ENCODE measurements at places on chromosomes 12 and 14.

- DNase-seq = no peak
These were observed 1.2 kb upstream of the LRP1-AS start for GRCh38 chr12:57148469-57149244.

GRCh38 chr14:94989946-94990345 lies 167.4 kb downstream of the DICER1 start:
- no peak for DNase-seq

GRCh38 chr12:89084751-89085150 lies 267.6 kb downstream of the DUSP6 start:
- no peak for DNase-seq

DNA sequence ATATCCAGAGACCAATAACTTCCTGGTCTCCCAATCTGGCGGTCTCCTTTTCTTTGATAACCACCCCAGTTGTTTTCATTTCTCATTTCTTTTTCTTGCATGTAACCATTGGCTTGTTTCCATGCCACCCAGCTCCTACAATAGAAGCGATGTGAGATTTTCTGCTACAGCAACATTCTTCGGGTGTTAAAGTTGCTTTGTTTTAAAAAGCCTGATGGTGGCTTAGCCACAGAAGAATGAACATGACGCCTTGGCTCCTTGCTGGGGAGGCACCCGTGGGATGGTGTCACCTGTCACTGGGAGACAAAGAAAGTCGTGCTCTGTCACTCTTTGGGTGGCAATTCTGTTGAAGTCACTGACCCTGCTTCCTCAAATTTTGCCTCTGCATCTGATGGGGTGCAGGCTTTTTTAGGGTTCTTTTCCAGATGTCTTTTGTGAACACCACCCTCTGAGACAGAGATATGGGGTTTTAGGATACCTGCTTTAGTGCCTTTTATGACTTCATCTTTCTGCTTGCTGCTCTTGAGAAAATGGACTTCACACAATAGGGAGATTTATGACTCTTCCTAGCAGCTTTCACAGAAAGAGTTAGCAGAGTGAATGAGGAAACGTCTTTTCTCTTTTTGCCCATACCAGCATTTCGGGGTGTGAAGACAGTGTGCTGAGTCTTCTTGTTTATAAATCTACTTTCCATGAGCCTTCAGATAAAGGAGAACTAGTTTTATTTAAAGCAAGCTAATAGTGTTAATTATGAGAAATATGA lies 265.3 kb upstream of the TBX3 start:
- no peak for DNase-seq

GRCh38 chr12:45446013-45446412 lies 230.1 kb downstream of the ANO6 start:
- no peak for DNase-seq

- DNase-seq = no peak
These were observed 420.9 kb upstream of the ATP2B1 start for GRCh38 chr12:90129366-90130030.

DNA sequence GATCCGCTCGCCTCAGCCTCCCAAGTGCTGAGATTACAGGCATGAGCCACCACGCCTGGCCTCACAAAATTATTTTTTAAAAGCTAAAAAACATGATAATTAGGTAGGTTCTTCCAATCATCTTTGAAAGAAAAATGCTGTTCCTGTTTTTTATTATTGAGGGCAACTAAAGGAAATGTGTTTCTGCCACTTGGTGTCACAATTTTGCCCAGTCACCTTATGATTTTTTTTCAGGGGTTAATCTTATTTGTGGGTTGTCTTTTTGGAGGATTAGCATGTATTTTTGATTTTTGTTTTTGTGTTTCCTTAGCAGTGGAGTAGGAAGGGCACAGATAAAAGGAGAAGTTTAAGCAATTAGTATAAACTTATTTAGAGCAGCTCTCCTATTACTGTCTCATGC lies 79.8 kb downstream of the PRORP start:
- DNase-seq = no peak

- DNase-seq = no peak
These were observed 34.9 kb upstream of the ZNF740 start for GRCh38 chr12:53145383-53146260.

- DNase-seq = no peak
These were observed 7.9 kb downstream of the C14orf132 start for GRCh38 chr14:96047101-96047500.

DNA sequence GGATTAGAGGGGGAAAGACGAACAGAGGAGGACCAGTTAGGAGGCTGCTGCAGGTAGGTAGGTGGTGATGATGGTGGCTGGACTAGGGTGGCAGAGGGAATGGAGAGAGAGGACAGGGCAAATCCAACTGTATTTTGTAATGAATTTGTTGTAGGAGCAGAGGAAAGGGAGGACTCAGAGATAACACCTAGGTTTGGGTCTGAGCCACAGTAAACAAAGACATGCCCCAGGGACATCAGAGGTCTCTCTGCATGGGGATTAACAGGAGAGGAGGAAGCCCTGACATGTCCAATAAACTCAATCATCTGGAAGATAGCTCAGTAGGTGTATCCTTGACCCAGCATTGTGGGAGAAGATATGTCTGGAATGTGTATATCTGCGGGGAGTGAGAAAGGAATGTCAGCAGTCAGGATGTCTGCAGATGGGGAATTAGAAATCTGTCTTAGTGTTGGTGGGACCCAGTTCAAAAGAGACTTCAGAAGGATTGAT lies 4.7 kb upstream of the SLC48A1 start:
- DNase-seq = no peak

DNA sequence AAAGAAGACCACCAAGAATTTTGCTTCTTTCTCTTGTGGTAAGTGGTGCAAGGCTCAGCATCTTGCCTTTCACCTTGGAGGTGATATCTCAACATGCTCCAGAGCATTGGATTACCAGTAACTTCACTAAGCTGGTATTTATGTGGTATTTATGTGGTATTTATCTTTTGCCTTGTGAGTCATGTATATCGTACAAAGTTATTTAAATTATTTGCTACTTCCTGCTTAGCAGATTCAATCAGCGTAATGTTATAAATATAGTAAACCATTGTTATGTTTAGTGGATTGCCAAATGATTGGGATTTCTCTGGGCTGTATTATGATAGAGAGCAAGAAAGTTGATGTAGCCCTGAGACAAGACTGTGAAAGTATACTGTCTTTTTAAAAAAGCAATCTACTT lies 366.4 kb downstream of the IPO8 start:
- no peak for DNase-seq

- DNase-seq = no peak
These were observed 14.7 kb downstream of the PTPRO start for GRCh38 chr12:15336768-15337553.

GRCh38 chr12:92502417-92503028 lies 200.3 kb upstream of the PLEKHG7 start:
- no peak for DNase-seq

DNA sequence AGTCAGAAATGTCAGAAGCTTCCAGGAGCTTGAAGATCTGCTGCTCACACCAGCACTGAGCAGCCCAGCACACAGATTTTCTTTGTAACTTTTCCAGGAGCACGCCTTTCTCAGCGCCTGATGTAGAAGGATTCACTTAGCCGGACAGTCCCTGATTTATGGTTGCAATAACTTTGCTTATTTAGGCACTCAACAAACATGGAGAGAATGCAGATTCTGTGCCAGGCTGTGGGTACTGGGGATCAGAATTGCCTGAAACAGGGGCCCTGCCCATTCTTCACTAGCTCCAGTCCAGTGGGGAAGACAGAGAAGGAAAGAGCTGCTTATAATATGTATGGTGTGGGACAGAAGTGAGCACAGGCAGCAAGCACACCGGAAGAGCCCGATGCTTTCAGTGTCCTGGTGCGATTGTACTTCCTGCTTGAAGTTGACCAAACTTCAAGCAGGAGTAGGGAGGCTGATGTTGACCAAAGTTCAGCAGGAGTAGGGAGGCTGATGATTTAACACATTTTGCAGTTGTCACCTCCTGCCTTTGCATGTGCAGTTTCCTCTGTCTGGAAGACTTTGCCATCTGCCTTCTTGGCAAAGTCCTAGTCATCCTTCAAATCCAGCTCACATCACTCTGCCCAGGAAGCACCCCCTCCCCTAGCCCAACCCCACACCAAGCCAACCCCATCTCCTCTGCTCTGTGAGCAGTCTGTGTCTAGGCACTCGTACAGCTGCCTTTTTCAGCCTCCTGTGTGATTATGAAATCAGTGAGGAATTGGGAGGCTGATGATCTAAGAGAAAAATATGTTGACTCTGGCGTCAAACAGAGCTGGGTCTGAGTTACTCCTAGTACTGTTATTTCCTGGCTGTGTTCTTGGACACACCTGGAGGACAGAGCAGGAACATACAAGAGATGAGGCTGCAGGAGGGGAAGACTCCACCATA lies 12.0 kb upstream of the PRIMA1 start:
- no peak for DNase-seq

- no peak for DNase-seq
These were observed 77.9 kb downstream of the NPAS3 start for GRCh38 chr14:33016613-33017012.

- DNase-seq = no peak
These were observed 62.7 kb downstream of the TESC start for GRCh38 chr12:117036547-117036946.

DNA sequence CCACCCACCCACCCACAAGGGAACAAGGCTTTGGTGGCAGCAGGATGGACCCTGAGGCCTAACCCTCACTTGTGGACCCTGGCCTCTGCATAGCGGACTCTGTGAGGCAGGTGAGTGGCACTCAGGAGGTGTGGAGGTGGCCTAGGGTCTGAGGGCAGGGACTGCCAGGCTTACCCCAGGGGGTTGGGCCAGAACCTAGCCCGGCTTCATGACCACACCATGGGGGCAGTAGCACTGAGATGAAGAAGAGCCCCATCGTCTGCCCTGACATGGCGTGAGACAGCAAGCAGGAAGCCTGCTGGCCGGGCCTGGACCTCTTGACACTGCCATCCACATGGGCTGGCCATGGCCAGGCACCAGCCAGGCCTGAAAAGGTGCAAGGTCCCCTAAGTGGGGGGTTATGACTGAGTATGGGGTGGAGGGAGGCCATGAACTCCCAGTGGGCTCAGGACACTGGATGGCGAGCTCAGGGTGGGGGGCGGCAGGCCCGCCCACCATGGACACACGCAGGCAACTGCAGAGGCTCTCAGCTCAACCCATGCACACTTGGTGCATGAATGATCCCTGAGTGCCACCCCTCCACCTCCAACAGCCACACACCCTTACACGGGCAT lies 29.3 kb downstream of the JAG2 start:
- no peak for DNase-seq

DNA sequence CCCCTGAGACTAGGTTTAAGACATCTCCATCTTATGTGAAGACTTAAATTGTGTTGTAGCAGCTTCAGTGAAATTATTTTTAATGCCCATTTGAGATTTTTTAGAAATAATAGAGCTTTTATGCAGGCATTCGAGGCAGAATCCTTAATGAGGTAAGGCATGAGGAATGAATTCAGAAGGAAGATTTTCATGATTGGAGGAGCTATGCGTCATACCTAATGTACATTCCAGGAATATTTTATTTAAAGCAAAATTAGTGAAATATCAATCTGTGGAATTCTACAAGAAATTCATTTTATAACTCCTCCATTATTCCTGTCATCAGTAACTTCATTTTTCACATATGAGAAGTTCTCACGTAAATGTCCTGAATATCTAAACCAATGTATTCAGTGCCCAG lies 36.0 kb upstream of the GARIN6 start:
- DNase-seq = no peak

- DNase-seq = no peak
These were observed 36.6 kb downstream of the ACTN1 start for GRCh38 chr14:68942296-68943035.

- no peak for DNase-seq
These were observed 175.0 kb upstream of the TMEM132C start for GRCh38 chr12:128091951-128092382.

DNA sequence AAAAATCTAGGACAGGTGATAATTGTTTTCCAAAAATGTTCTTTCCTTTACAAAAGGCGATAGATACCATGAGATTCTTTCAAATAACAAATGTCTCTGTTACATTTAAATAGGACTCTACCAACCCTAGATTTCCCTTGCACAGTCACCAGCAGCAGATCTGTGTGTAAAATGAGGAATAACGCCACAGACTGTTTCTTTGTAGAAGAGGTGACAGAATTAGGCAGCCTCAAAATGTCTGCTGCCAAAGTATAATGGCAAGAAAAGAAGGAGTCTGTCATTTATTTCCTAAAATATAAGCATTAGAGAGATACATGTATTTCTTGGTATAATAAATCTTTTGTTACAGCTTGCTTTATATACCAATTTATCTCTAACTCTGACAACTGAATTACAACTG lies 8.5 kb upstream of the SRGAP1 start:
- no peak for DNase-seq

- no peak for DNase-seq
These were observed 112.3 kb downstream of the ZFP36L1 start for GRCh38 chr14:68680541-68681051.

- DNase-seq = peak; percentile 28
These were observed 686 bp downstream of the B4GALNT1 start for GRCh38 chr12:57632073-57632957.

DNA sequence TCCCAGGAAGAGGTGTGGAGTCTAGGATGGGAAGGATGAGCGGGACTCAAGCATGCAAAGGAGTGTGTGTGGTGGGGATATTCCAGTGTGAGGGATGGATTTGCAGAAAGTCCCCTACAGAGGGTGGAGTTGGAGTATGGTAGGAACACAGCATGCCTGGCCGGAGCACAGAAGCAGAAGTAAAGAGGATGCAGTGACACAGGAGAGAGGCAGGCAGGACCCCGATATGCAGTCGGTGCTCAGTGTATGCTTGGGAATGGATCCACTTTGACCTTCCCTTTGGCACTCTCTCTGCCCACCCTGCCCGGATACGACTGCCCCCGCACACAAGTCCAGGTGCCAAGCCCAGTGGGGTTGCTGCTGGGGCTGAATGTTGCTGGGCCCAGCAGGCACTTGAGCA lies 21.3 kb downstream of the WSCD2 start:
- no peak for DNase-seq

GRCh38 chr14:91374287-91374878 lies 43.2 kb downstream of the CCDC88C start:
- DNase-seq = peak; percentile 41

GRCh38 chr12:128830505-128830893 lies 6.7 kb upstream of the SLC15A4 start:
- no peak for DNase-seq

- DNase-seq = no peak
These were observed 77.1 kb upstream of the FUT8 start for GRCh38 chr14:65335411-65335947.

DNA sequence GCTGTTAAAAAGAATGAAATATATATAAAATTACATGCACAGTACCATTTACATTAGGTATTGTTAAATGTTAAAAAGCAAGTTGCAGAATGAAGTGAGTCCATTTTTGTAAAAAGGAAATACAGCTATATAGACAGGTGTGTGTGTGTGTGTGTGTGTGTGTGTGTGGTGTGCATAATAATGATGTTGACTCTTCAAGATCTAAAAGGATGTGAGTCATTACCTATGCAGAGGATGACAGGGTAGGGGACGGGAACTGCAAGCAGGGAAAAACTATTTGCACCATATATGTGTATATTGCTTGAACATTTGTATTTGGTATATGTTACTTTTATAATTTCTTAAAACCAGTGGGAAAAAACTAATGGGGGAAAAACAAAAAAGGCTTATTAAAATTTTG lies 3.1 kb downstream of the C14orf39 start:
- DNase-seq = peak; percentile 8

- no peak for DNase-seq
These were observed 176.7 kb downstream of the DPF3 start for GRCh38 chr14:72717220-72717619.

- DNase-seq = no peak
These were observed 2.8 kb upstream of the IFNG start for GRCh38 chr12:68162374-68162773.
